ENCODE measurements at places on chromosomes 4 and X. TPM values are rescaled to one million over a fixed set of nuclear protein-coding genes. Genes with fewer than 3 reads are reported as not detected.

DDX53 gene
- polyA plus RNA-seq = not detected

MAGEA1 gene
- not detected for polyA plus RNA-seq

MAGEB17 gene
- not detected for polyA plus RNA-seq

KIAA1210 gene
- not detected for polyA plus RNA-seq

HPGD gene
- 0.26 TPM for polyA plus RNA-seq

SPANXC gene
- polyA plus RNA-seq = not detected

TFDP3 gene
- polyA plus RNA-seq = not detected

CDS1 gene
- not detected for polyA plus RNA-seq

MAGEA9 gene
- polyA plus RNA-seq = not detected

CRLF2 gene
- not detected for polyA plus RNA-seq
